ENCODE measurements at places on chromosomes 3 and 15.

- DNase-seq: no peak
These were observed 1.4 kb downstream of the UACA start for GRCh38 chr15:70761931-70762468.

DNA sequence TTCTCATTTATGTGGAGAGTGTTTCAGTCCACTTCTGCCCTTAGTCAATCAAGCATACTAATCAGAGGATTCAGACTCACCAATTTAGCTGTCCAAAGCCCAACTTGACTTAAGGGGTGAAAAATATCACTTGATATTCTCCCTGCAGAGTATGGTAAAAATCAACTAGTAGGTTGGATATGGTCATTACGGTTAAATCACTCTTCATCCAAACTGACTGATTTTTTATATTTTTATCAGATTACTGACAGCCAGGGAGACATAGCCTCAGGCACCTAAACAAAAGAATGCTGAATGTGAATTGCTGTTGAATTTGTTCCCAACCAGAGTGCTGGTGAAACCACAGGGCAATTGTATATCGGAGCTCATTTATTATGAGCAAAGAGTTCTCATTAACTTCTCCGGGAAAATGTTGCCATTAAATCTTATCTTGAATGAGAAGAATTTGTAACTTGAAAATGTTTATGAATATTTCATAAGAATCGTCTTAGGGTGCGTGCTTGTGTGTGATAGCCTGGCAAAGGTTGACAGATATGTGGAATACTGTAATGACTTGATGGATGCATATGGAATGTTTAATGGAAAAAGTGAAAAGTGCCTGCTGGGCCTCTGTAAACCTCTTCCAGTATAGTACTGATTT lies 411.2 kb downstream of the NAALADL2 start:
- no peak for DNase-seq

DNA sequence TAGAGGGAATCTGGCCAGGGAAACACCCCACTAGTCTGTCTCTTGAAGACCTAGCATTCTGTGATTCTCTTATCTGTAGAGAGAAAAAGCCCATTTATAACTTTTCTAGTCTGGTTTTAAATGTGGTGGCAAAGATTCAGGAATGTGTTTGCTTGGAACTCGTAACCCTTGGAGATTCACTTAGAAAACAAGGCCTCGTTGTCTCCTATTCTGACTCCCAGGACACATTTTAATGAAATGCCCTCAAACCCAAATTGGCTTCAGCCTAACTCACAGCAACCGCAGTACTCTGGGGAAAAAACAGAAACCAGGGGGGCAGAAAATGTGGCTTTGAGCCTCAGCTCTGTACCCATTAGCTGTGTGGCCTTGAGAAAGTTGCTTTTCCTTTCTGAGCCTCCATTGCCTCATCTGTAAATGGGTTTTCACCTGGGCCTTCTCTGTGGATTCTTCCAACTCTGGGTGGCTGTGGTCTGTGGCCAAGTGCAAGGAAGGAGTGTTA lies 36.5 kb downstream of the RPLP1 start:
- DNase-seq: no peak

- no peak for DNase-seq
These were observed 129.7 kb upstream of the ROPN1 start for GRCh38 chr3:124121379-124122312.
